ENCODE measurements at places on chromosomes 7 and 10.

DNA sequence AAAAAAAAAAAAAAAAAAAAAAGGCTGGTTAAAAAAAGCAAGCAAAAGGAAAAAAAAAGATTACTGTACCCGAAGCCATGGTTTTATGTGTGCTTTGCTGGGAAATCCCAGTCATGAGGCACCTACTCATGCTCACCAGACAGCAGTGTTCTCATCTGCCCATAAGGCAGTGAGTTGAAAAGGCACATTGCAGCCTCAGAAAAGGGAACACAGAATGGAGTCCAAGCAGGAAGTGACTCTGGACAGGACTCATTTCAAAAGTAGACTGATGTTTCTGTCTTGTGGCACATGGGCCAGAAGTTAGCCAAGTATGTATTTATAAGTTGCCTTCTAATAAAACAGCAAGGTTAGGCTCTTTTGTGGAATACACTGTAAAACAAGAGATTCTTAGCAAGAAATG lies 40.2 kb downstream of the PDSS1 start:
- DNase-seq: no peak

DNA sequence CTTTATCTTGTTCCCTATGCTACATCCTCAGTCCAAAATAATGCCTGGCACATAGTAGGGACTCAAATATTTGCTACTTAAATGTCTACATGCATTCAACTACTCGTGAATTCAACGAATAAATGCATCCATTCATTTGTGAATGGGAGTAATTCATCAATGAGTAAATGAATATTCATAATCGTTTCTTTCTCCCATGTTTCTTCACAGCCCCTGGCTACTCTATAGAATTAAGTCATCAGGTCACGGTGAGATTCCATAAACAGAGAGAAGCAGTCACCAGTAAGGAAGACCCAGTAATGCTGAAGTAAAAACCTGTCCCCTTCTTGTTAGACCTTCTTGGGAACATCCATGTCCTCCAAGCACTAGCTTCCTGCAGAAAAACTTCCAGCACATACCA lies 48.4 kb downstream of the ATE1 start:
- no peak for DNase-seq

DNA sequence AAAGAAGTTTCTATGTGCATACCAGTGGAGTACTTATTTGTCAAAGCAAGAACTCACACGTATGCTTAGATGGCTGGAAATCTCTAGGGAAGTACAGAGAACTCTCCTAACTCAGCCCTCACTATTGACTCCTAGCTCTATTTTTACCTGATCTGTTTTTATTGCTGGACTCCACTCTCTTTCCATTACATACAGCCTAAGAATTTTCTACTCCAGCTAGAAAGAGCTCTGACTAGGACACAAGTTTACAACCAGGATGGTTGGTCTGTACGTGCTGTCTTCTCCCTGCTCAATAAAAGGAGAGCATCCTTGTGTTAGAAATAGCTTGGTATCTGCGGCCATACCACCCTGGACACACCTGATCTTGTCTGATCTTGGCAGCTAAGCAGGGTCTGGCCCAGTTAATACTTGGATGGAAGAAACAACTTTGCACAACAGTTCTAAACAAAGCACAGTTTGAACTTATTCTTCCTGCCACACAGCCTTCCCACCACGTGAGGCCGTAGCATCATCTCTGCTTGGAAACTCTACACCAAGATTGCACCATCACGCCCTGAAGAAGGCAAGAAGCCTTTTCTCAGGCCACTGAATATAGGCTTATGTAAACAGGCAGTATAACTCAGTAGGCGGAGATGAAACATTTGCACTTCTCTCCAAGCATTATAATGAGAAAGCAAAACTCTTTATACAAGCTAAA lies 50.7 kb downstream of the KCNMA1 start:
- no peak for DNase-seq

DNA sequence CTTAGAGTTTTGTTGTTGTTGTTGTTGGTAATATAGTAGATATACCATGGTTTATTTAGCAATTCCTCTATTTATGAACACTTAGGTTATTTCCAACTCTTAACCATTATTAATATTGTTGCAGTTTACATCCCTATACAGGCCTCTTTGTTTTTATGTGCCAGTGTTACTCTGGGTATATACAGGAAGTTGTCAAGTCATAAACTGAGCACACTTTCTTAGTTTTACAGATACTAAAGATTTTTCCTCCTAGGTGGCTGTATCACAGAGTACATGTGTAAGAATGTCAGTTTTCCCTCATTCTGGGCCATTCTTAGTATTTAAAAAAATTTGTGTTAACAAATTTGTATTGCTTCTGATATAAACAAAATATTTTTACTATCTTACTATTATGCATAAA lies 128.4 kb downstream of the ARL4A start:
- DNase-seq: no peak

DNA sequence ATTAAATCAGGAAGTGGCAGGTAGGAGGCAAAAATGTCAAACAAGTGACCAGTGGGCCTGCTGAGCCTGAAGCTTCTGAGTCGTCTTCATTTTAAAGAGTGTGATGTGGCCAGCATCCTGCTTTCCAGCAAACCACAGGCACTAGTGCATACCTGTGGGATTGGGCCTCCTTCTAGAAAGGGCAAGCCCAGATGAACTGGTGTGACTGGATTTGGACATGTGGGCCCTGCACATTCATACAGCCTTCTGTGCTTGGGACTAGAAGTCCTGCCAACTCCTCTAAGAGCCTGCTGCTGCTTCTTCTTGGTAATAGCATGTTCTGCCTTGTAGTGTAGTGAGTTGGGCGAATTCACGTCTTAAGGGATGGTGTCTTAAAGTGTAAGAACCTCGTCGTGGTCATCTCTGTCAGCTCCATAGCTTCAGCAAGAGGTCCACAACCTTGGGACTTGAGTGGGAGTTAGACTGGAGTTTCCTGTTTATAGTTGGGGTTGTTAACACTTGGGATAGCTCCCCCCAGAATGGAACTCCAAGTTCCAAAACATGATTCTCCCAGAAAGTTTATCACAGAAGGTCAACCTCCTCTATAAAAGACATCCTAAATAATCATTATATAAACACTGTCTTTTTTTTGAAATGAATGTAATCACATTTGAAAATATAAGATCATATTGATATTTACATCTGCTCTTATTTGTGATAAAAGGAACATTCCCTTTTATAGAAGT lies 11.2 kb downstream of the BMPER start:
- DNase-seq: no peak

GRCh38 chr10:131129544-131129943 lies 182.0 kb downstream of the TCERG1L start:
- DNase-seq: no peak

DNA sequence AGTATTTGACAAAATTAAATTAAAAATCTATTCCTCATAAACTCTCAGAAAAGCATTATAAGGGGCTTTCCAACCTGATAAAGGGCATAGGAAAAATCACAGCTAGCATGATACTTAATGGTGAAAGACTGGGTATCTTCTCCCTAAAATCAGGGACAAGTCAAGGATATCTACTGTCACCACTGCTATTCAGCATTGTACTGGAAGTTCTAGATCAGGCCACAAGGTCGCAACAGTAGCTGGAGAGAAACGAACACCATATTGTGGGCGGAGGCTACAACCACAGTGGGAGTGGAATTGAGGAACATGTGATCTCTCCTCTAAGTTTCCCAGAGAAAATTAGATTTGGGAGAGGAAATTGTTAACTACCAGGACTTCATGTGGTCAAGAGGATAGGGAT lies 70.0 kb upstream of the NAMPT start:
- DNase-seq: no peak

DNA sequence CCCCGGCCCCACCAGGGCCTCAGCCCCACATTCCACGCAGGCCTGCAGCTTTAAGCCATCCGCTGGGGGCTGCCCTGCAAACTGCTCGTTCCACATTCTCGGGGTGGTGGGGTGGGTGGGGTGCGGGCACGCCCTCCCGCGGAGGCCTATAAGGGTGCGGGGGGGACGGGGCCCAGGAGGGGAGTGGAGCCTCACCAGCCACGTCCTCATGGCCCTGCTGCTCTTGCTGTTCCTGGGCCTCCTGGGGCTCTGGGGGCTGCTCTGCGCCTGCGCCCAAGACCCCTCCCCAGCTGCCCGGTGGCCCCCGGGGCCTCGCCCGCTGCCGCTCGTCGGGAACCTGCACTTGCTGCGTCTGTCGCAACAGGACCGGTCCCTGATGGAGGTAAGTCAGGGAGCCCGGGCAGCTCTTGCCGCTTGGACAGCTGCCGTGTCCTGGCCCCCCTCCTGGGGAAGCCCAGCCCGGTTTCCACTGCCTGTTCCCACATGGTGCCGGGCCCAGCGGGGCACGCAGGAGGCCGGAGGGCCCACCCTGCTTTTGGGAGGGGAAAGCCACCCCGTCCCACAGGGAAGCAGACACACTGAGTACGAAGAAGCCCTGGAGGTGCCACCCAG lies at the start of gene CYP2W1:
Gene CYP2W1, plus strand, starts transcription at position 178 of the 612 bp plus-strand sequence. Its CDS starts 31 bp downstream, at position 209.
- DNase-seq: no peak

- DNase-seq: no peak
Observed at GRCh38 chr7:27242555-27243339, at the start of gene EVX1. Gene EVX1, plus strand, starts transcription at chr7:27242802. Its CDS starts 229 bp downstream, at chr7:27243031.

DNA sequence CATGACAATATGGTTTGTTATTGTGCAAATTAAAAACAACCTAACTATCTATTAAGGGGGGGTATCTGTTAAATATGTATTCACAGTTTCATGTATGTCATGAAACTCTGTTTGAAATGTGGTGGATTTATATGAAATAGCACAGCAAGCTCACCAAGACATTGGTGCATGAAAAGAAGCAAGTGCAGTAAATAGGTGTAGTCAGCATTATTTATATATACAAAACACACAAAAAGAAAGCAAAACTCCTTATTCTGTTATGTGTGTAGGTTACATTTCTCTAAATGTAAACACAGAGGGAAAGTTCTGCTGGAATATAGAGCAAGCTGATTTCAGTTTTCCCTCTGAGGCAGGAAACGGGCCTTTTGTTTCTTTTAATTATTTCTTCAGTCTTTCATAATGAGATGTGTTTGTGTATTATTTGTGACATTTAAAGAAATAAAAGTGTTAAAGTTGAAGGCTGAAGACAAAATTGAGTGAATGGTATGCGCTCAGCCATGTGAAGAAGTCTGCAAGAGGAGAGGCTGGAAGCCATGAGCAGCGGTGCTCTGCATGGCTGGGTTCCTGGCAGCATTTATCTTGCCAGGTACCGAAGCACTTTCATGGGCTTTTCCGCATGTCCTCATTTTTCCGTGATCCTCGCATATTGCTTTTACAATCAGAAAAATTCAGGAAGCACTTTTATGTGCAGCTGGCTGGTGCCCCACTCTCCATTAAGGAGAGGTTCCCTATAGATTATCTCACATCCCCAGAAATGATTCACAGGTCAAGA lies 38.5 kb downstream of the GRID1 start:
- no peak for DNase-seq

DNA sequence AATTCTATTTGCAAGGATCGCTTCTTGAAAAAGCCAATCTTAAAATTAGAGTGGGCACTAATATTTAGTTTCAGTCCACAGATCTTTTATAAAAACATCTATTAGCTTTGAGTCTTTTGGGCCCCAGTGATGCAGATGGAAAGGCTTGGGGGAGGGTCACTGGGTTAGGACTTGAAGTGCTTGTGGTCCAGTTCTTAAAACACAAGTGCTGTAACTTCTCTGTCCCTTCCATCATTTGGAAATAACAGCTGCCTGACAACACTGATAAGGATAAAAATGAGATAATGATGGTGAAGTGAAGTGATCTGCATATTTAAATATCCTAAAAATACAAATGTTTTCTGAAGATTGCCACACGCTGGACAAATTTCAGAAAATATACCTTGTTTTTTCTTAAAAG lies 37.1 kb upstream of the ZRANB1 start:
- DNase-seq: no peak

- DNase-seq: no peak
Observed at GRCh38 chr10:70858759-70859158, 29.6 kb downstream of the PCBD1 start.

DNA sequence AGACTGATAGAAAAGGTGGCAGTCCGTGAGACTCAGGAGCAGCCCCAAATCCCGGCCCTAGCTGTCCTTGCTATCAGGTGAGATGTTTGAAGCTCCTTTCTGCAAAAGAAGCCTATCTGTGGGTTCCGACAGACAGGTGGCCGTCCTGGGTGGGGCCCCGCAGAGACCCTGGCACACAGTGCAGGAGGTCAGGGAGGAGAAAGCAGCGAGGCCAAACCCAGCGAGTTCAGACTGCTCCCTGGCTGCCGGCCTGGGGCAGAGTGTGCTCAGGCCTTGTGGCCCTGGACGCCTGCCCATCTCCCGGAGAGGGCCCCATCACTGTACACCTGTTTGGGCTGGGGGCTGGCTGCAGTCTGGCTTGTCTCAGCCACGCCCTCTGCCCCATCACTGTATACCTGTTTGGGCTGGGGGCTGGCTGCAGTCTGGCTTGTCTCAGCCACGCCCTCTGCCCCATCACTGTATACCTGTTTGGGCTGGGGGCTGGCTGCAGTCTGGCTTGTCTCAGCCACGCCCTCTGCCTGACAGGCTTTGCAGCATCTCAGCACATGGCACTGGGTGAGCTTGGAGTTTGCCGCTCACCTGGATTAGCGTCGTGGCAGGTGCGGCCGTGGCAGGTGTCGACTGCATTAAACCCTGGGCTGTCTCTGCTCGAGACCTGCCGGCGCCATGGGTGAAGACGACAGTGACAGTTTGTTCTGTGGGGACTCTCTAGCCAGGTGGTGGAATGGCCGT lies 11.8 kb upstream of the PRKAR1B start:
- DNase-seq: no peak

- no peak for DNase-seq
Observed at GRCh38 chr7:143878884-143879283, 23.1 kb downstream of the TCAF1 start.

DNA sequence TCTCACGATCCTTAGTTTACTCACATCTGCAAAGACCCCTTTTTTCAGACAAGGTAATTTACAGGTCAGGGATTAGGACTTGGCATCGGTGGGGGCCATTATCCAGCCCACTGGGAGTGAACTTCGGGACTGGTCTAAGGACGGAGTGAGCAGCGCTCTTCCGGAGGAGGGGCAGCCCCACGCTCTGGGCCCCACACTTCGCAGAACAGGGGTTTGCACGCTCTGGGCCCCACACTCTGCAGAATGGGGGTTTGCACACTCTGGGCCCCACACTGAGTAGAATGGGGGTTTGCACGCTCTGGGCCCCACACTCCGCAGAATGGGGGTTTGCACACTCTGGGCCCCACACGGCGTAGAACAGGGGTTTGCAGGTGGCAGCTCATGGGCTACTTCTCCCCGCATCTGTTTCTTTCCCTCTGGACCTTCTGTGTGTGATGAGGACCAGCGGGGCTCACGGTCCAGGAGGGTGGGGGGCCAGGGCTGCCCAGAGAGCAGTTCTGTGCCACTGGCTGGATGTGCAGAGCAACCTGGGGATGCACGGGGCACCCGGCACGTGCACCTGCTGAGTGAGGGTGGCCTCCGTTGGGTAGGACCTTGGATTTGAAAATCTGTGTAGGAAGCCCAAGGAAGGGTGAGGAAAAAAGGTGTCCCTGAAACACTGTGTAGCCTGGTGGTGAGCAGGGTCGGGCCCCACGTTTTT lies 134.8 kb downstream of the WDR37 start:
- no peak for DNase-seq

GRCh38 chr7:4189131-4189570 lies 492.9 kb upstream of the FOXK1 start:
- DNase-seq: peak; percentile 64

- DNase-seq: no peak
Observed at GRCh38 chr10:6385665-6386064, 182.9 kb downstream of the PFKFB3 start.

All from Daoy (cell line).